ENCODE measurements at places on chromosomes 7 and 10.

- no peaks in the 10 kb centered on the region for H3K36me3 ChIP-seq
- H3K4me1 ChIP-seq, result peaks cover 4% of the 10 kb centered on the region
- H3K27ac ChIP-seq, result no peak overlapping the region
- H3K4me3 ChIP-seq, result no peak overlapping the region
Measured at GRCh38 chr10:59736749-59737148, 16.5 kb downstream of the MRLN start.

DNA sequence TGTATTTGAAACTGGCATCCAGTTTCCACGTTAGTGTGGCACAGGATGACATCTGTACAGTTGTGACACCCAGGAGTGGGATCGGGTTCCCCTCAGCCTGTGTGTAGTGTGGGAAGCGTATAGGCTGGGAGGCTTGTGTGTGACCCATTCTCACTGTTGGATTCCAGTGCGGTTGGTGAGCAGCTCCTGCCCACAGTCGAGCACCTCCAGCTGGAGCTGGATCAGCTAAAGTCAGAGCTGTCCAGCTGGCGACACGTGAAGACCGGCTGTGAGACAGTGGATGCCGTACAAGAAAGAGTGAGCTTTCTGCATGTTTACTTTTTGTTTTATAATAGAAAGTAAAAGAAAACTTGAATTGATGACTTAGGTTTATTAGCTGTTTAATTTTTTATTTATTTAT, 18.7 kb upstream of the GET4 start:
- H3K27ac ChIP-seq, result no peak overlapping the region
- no peaks in the 10 kb centered on the region for H3K27me3 ChIP-seq
- H3K36me3 ChIP-seq, result peaks cover 53% of the 10 kb centered on the region

DNA sequence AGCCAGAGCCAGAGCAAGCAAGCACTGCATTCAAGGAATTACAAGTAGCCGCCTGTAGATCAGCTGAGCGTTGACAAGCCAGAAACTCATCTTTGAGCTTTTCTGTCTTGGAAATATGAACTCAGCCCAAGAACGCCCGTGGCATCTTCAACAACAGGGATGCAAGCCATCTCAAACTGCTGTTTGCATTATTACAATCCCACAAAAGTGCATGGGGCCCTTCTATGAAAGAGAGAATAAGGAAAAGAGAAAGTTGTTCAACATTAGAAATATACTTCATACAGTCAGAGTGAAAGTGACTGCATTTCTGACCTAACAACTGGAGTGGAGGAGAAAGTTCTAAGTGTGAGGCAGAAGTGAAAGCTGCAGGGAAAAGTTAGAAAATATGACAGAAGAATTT, 6.5 kb downstream of the SGCE start:
- H3K27ac ChIP-seq, result no peak overlapping the region
- no peaks in the 10 kb centered on the region for H3K4me1 ChIP-seq
- DNase-seq, result no peak

GRCh38 chr7:130009848-130010688, 41.1 kb downstream of the ZC3HC1 start:
- H3K36me3 ChIP-seq, result no peaks in the 10 kb centered on the region
- no peaks in the 10 kb centered on the region for H3K27me3 ChIP-seq
- DNase-seq, result peak; percentile 21
- no peak overlapping the region for H3K4me3 ChIP-seq

- DNase-seq, result no peak
- no peak overlapping the region for H3K4me3 ChIP-seq
- peaks cover 7% of the 10 kb centered on the region for H3K4me1 ChIP-seq
- H3K36me3 ChIP-seq, result peaks cover under 1% of the 10 kb centered on the region
- H3K27ac ChIP-seq, result no peak overlapping the region
Measured at GRCh38 chr10:70060389-70060788, 7.7 kb downstream of the MACROH2A2 start.

DNA sequence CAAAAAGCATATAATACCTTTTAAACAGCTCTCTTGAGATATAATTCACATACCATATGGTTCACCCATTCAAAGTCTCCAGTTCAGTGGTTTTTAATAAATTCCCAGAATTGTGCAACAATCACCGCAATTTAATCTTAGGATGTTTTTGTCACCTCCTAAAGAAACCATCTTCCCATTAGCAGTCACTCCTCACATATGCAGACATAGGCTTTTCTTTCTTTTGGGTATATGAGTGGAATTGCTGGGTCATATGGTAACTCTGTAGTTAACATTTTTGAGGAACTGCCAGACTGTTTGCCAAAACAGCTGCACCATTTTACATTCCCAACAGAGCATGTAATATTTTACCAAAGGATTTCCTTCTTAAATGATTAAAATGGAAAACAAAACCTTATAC, 57.0 kb downstream of the CC2D2B start:
- H3K36me3 ChIP-seq, result peaks cover 6% of the 10 kb centered on the region
- no peak overlapping the region for H3K27ac ChIP-seq
- H3K27me3 ChIP-seq, result peaks cover 3% of the 10 kb centered on the region
- H3K4me3 ChIP-seq, result no peak overlapping the region
- peaks cover 23% of the 10 kb centered on the region for H3K4me1 ChIP-seq

DNA sequence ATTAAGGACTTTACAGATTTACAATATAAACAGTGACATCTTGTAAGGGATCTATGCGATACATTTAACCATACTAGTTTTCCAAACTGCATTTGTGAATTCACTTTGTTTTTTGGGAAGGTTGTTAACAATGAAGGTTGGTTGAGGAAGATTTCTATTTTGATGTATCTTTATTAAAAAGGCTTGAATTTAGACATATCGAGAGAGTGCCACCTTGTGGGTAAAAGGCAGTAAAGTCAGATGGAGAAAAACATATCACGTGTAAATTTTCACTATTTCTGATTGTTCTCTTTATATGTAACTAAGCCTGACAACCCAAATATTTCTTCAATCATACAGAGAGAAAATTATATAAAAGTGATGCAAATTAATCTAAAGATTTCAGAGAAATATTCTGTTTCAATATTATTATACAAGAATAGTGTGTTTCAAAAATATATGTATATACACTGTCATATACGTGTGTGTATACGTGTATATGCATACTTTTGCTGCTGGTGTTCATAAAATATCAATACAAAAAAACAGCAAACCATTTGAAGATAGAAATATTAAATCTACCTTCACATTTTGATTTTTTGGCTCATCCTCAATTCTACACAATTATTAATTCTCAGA, 988.6 kb downstream of the SORCS1 start:
- H3K36me3 ChIP-seq, result no peaks in the 10 kb centered on the region
- H3K27ac ChIP-seq, result no peak overlapping the region
- H3K4me1 ChIP-seq, result no peaks in the 10 kb centered on the region
- no peak overlapping the region for H3K4me3 ChIP-seq

DNA sequence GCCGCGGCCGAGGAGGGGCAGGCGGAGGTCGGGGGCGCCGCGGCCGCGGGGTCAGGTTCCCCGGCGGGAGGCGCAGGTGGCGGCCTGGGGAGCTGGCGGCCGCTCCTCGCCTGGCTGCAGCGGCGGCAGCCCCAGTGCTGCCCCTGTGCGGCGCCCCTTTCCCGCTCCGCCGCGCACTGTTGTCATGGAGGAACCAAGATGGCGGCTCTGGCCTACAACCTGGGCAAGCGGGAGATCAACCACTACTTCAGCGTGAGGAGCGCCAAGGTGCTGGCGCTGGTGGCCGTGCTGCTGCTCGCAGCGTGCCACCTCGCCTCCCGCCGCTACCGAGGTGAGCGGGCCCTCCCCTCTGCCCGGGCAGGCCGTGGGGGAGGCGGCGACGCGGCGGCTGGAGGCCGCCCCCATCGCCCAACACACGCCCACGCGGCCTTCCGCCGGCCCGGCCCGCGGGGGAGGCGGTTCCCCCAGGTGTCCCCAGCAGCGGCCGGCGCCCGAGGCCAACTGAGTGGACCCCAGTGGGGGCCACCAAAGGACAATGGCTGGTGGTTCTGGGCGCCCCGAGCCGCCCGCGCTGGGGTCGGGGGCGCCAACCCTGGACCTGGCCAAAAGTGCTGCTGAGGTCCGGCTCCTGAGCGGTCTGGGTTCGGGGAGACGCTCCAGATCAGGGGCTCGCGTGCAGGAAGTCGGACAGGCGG, 425 bp downstream of the CASD1 start:
- H3K4me3 ChIP-seq, result peak overlapping the region; percentile 74
- peaks cover 39% of the 10 kb centered on the region for H3K4me1 ChIP-seq
- peaks cover 12% of the 10 kb centered on the region for H3K36me3 ChIP-seq
- DNase-seq, result peak; percentile 73
- peak overlapping the region; percentile 85 for H3K27ac ChIP-seq

GRCh38 chr7:96998744-96999143, 6.6 kb upstream of the DLX6 start:
- H3K27ac ChIP-seq, result no peak overlapping the region
- H3K4me1 ChIP-seq, result no peaks in the 10 kb centered on the region
- H3K36me3 ChIP-seq, result peaks cover 7% of the 10 kb centered on the region

GRCh38 chr10:71312811-71313789, 6.0 kb upstream of the SLC29A3 start:
- no peak overlapping the region for H3K27ac ChIP-seq
- peaks cover 11% of the 10 kb centered on the region for H3K4me1 ChIP-seq
- no peaks in the 10 kb centered on the region for H3K36me3 ChIP-seq
- DNase-seq, result no peak
- H3K27me3 ChIP-seq, result peaks cover 18% of the 10 kb centered on the region

GRCh38 chr10:100744136-100744986, 1.0 kb upstream of the PAX2 start:
- peaks cover 26% of the 10 kb centered on the region for H3K4me1 ChIP-seq
- H3K27ac ChIP-seq, result no peak overlapping the region
- peaks cover 6% of the 10 kb centered on the region for H3K36me3 ChIP-seq
- DNase-seq, result peak; percentile 29
- peaks cover 85% of the 10 kb centered on the region for H3K27me3 ChIP-seq

All from activated CD4-positive, alpha-beta memory T cell treated with anti-CD3 and anti-CD28 coated beads, Interleukin-2, amount 10 ng/mL, durations not matched to agents 7 days and 5 days (primary cell).